ENCODE measurements at places on chromosomes 2 and 18.
A peak's percentile ranks its signal among the peaks of the same experiment; 100 is the strongest.

GRCh38 chr2:230658877-230659652 is 53.6 kb upstream of the CAB39 start:
- no peak for DNase-seq

DNA sequence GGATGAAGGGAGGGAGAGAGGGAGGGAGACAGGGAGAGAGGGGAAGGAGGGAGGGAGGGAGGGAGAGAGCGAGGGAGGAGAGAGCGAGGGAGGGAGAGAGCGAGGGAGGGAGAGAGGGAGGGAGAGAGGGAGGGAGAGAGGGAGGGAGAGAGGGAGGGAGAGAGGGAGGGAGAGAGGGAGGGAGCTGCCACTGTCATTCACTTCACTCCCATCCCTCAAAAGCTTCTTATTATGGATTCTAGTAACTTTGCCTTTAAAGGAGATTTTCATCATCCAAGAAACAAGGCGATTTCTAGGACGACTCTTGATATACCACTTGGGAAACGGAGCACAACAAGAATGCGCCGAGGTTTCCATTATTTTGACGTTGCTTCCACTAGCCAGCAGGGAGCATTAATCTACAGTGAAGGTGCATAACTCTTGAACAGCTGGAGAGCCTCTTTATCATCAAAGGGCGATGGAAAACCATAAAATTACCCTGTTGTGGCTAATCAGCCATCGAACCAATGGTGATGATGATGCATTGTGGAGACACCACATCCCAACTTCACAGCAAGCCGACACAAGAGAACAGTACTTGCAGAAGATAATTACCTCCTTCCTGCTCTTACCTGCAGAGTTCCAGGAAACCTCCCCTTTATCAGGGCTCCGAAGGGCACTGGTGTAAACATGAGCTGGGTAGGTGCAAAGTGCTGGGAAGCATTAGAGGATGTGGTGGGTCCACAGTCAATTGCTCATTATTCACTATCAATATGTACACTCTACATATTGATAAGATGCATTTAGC is 130.5 kb downstream of the EIPR1 start:
- DNase-seq = no peak

- DNase-seq = peak; percentile 12
These were observed 754 bp downstream of the ATG16L1 start for GRCh38 chr2:233252227-233252626.

- peak; percentile 71 for DNase-seq
These were observed 43.5 kb downstream of the CWC22 start for GRCh38 chr2:179963626-179964025.

- peak; percentile 32 for DNase-seq
These were observed 48.0 kb upstream of the RMND5A start for GRCh38 chr2:86672027-86672545.

DNA sequence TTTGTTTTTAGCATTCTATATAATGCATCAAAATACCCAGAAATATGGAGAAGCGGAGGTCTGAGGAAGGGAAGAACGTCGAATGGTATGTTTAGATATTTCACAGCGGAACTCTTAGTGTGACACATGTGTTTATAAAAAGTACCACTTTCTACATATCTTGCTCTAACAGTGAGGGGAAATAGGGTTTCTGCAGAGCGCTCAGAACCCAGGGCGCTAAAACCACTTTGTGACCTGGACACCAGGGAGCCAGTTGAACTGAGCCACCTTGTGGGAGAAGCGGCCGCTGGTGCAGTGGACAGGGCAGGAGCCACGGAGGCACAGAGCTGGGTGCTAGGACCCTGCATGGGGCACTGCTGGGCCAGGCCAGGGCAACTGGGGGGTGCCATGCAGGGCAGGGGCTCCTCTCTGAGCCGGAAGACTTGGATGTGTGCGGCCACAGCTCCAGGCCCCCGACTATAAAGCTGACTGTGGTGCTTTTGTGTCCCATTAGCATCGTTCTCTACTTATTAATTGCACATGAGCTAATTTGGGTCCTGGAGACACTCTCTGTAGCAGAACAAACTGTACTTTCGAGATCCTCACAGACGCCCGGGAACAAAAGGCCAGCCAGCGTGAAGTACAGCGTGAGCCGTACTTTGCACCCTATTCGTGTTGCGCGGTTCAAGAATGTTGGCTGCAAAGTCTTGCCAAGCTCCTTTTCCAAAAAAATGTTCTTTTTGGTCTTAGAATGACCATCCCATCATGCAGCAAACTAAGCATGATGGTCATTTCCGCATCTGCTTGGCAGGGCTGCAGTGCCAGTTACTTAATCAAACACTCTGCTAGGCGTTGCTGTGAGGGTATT is 151.9 kb upstream of the ALKAL2 start:
- no peak for DNase-seq
